ENCODE measurements at places on chromosomes 2 and 18.

- peak; percentile 69 for DNase-seq
Observed at GRCh38 chr2:69306822-69307578, 80.0 kb downstream of the GFPT1 start.

DNA sequence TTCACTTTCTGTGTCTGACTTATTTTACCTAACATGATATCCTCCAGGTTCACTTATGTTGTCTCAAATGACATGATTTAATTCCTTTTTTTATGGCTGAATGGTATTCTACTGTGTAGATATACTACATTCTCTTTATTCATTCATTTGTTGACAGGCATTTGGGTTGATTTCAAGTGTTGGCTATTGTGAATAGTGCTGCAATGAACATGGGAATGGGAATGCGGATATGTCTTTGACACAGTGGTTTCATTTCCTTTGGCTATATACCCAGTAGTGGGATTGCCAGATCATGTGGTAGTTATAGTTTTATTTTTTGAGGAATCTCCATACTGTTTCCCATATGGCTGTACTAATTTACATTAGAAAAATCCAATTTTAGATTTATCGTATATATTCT lies 195.4 kb upstream of the KLHL14 start:
- no peak for DNase-seq

DNA sequence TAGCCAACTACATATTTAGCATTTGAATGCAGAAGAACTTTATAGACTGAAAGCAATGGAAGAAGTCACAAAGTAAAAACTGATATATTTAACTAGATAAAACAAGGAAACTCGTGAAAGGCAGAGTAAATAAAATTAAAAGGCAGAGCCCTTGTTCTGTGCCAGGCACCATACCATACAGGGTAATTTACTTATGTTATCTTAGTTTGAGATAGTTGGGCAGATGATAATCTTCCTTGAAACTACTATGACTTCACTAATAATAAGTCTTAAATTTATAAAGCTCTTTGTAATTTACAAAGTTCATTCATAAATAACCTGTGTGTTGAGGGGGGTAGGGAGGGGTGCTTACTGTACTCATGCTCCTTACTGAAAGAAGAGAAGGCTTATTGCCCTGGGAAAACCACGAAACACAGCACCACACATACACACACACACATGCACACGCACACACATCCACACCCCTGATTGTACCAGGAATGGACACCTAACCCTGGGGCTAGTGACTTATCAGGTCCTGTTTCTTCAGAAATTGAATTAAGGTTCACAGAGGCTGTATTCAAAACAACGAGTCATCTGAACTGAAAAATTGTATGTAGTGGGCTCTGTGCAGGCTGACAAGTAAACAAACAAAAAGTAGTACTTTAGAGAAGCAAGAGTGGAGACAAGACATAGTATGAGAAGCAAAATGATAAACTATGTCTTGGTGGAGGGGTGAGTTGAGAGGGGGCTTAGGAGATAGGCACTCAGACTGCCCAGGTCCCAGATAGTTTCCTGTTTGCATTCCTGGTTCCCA lies 38.1 kb downstream of the AGFG1 start:
- DNase-seq: no peak

DNA sequence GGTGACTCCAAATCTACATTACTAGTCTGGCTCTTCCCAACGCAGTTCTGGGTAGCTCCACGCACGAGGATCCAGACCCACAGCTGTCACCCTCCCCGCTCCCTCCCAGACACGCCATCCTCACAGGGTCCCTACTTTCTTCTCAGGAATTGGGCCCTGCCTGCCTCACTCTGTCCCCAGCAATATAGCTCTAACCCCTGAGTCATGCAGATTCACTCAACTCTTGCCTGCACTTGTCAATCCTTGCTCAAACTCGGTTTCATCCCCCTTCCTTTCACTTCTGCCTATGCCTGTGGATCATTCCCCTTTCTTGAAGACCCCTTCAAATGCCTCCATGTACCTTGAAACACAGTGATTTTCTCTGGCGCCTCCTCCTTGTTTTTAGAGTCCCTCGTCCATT lies 5.0 kb downstream of the ST8SIA5 start:
- DNase-seq: no peak

DNA sequence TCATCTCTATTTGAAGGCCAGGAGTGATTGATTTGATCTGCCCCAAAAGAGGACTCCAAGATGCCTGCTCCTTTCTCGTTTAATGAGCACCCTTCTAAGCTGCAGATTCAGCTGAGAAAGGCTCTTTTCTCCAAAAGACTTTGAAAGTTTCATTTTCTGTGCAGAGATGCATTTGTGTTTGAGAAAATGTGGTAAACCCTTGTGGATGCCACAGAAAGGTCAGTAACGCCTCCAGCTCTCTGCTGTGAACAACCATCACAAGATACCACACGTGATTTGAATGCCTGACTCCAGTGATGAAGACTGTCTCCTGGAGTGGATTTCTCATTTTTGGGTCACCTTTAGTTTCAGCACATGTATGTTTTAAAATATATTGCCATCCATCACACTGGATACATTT lies 35.0 kb upstream of the CCDC85A start:
- DNase-seq: no peak

- DNase-seq: no peak
Observed at GRCh38 chr18:58095222-58095621, 51.2 kb downstream of the NEDD4L start.

DNA sequence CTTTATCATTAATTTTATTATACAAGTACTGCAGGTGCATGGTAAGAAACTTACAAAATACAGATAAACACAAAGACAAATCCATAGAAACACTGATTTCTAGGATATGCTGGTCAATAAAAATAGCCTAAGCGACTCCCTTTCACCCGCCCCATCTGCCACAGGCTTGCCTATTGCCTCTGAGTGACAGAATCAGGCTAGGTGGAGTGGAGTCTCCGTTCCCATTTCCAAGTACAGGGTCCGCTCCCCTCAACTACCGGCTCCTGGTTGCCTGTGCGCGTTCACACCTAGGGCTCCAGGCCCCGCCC lies 201 bp upstream of the TRAPPC12 start:
- no peak for DNase-seq

DNA sequence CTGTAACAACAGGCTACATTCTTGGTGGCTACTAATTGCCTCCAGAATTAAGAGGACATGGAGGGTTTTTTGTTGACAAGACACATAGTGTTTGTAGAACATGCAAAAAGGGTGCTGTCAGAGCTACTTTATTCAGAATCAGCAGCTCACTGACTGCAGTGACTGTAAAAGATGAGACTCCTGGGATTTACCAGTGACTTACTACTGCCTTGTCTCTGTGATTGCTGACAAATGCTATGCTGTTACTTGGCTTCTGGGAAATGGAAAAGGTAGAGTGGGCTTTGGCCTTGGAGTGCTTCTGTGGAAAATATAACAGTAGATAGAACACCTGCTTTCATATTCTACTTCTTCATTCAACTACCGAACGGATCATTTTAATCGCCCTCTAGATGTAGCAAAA lies 47.8 kb downstream of the GREB1L start:
- DNase-seq: no peak

DNA sequence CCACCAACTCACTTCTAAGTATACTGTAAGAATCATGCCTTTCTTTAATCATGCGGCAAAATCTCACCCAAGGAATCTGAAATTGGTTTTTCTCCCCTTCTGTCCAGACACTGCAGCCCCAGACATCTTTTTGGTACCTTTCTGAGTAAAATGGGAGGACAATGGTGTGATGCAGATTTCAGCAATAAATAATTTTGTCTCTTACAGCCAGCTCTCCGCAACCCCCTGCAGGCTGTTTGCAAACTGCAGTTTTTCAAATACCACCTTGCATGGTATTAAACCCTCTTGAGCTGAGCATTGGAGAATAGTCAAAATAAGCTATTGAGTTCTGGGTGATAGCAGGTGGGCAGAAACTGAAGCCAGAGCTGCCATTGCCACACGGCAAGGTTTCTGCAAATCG lies 32.2 kb downstream of the GPR39 start:
- DNase-seq: no peak

DNA sequence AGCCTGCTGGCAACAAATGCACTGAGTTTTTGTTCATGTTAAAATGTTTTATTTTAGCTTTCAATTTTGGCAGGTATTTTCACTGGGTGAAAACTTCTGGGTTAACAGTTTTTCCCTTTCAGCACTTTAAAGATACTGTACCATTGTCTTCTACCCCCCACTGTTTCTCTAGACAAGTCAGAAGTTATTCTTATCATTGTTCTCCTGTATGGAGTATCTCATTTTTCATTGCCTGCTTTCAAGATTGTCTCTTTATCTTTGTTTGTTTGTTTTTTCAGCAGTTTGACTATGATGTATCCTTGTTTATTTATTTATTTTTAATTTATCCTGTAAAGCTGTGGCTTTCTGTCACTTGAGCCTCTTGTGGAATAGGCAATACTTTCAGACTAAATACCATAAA lies 277.0 kb downstream of the ICOS start:
- no peak for DNase-seq

GRCh38 chr2:64637931-64638330 lies 15.8 kb downstream of the SERTAD2 start:
- DNase-seq: no peak

GRCh38 chr2:238285653-238286082 lies 2.7 kb downstream of the PER2 start:
- no peak for DNase-seq

DNA sequence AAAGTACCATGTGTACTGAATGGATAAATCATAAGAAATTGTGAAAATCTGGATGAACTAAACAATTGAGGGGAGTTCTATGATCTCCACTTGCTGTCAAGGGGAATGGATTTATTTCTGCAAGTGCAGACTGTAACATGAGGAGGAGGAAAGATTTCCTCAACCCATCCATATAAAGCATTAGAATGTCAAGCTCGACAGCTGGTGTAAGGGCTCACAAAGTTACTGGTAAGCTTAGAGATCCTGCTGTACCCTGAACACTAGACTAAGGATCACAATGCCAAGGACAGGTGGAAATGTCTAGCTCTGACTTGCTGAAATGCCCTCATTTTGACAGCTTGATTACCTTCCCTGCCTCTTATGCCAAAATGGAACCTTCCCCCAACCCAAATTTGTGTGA lies 125.3 kb downstream of the TCF4 start:
- DNase-seq: no peak

- DNase-seq: no peak
Observed at GRCh38 chr2:224984637-224985036, 57.6 kb downstream of the DOCK10 start.

DNA sequence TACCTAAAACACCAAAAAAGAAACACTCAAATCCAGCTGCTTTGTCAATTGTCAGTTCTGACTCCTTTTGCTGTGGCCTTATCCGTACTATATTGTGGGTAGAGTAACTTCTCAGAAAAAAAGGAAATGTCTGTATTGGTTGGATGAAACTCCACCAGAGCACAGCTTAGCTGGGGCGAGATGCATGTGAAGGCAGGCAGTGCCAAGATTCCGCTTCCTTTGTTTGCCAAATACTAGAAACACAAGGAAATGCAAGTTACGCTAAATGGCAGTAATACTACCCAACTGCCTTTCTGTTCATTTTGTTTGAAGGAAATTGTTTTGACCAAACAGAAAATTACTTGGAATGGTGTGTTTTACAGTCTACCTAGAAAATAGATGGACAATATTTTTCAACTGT lies 10.0 kb downstream of the KLF11 start:
- DNase-seq: no peak

DNA sequence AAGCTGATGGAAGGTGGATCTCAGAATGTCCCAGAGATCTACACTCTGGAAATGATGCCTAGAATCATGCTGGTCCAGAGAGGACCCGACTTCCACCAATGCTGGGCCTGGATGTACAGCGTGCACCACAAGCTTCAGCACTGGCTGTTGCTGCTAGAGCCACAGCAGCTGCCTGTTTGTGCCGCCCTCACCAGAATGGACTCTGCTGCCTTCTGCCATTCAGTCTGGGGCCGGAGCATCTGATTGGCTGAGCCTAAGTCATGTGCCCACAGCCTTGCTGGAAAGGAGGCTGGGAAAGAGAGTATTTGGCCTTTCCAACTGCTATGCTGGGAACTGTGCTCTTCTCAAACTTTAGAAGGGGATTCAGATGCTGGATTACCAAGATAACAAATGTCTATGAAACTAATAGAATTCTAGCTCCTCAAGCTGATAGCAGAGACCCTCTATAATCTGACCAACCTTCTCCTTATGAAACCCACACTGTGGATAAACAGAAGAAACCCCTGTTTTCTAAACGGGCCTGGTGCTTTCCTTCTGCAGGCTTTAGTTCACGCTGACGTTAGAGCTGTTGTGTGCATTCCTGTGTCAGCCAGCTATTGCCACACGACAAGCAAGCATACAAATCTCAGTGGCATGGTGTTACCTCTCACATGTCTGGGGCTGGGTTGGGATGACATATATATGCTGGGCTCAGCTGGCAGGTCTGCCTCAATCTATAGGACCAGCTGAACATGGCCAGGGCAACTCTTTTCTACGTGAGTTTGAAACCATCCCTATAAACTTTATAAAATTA lies 4.1 kb upstream of the LOXHD1 start:
- DNase-seq: peak; percentile 67

DNA sequence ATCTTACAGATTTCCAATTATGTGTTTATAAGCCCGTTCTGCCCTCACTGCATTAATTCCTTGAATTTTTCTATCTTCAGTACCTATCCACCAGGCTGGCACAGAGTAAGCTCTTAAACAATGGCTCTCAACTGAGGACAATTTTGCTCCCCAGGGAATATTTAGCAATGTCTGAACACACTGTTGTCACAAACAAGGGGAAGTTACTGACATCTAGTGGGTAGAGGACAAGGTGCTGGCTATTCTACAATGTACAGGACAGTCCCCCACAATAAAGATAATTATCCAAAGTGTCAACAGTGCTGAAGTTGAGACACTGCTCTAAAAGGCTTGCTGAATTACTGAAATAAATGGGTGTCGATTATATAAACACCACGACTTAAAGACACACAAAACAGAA lies 5.0 kb downstream of the NDUFS1 start:
- no peak for DNase-seq

GRCh38 chr18:10062302-10063300 lies 148.8 kb downstream of the VAPA start:
- no peak for DNase-seq

GRCh38 chr18:11004951-11005350 lies 144.4 kb downstream of the PIEZO2 start:
- no peak for DNase-seq

DNA sequence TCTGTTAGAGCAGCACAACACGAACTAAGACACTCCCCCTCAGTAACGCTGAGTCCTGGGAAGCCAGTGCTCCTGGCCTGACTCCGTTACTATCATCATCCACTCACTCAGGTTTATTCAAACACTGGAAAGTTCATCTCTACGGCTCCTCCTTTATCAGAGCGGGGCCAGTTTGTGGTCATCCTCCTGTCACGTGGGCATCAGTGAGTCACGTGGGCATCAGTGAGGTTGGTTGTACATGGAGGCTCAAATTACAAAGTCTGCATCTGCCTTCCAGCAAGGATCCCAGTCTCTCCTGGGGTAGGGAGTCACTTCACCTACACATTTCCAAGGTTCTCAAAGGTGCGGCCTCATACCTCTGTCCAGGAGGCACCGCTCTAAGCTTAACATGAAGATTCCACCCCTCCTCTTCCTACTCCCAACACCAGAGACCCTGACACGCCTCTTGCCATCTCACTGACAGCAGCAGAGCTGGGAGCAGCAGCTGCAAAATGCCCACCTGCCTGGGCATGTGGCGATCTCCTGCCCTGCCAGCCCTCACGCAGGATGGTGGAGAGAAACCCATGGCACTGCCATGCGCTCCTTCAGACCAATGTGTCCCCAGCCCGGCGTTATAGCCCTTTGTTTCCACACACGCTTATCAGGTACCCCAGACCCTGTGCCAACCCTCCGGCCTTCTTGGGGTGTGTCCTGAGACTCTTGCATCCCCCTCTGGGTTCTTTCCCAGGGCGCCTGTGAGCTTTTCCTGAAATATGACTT lies 99.2 kb upstream of the PTPRM start:
- DNase-seq: no peak
